ENCODE measurements at places on chromosomes 4 and X. TPM values are rescaled to one million over a fixed set of nuclear protein-coding genes. Genes with fewer than 3 reads are reported as not detected.

GRCh38 chr4:73308286-73308685, 49.7 kb upstream of the ANKRD17 start:
- peak; percentile 34 for DNase-seq

DNA sequence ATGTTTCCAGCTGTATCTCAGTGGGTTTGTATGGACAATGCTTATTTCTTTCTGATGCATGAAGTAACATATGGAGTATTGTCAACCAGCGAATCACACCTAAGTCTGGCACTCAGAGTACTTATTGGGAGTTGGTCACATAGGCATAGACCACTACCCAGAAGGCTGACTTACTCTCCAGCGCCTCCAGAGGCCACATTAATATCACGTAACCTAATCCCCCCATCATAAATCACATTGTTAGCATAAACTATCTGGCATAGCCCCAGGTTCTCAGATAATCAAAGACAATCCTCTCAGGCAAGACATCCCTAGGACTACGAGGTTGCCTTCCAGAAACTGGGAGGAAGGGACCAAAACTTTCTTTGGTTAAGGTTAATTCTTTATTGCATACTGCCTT, 560.5 kb upstream of the PABPC4L start:
- peak; percentile 4 for DNase-seq

The ELK1 gene
- 49.7 TPM for total RNA-seq

- no peak for DNase-seq
Observed at GRCh38 chr4:169404960-169405359, 134.2 kb upstream of the SH3RF1 start.

The GSX2 gene
- not detected for total RNA-seq

DNA sequence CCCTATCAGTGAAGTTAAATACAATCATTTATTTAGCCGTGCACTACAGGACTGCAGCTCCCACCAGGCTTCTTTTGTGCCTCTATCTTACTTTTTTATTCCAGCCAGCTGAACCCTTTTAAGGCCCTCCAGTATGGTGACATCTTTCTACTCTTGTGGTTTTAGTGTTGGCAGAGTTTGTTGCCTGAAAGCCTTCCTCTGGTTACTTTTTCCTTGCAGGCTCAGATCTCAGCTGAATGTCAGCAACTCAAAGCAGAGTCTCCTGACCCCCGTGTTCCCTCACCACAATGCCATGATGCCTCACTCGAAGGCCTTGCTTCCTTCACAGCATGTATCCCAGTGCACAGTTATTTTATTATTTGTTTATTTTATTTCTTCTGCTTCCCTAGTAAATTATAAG, 818.9 kb upstream of the LCORL start:
- no peak for DNase-seq

DNA sequence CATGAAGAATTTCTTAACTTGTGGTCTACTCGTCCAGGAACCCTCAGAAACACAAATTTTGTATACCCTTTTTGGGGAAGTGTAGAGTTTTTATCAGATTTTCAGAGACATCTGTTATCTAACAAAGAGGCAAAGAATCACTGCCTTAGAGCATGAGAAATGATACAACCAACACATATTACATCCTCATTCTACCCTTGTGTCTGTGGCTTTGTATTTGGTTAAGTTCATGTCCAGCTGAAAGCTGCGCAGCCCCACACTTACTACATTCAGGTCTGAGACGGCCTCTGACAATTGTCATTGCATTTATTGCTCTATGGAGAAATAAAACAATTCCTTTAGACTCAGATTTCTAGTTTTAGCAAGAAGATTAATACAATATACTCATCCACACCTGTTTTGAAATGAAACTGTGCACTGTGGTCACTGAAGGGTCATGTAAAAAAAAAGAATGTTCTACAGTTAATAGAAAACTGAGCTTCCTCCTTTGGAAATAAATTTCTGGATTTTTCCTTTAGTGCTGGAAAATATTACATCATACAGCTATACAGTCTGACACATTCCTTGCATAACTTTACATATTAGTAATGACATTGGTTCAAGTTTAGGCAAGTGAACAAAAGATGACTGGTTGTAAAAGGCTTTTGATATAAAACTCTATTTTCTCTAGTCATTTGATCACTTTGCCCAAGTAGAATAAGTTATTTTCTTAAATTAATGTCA, 39.8 kb downstream of the GLRB start:
- no peak for DNase-seq

GRCh38 chr4:43251841-43252240, 359.3 kb downstream of the GRXCR1 start:
- no peak for DNase-seq

DNA sequence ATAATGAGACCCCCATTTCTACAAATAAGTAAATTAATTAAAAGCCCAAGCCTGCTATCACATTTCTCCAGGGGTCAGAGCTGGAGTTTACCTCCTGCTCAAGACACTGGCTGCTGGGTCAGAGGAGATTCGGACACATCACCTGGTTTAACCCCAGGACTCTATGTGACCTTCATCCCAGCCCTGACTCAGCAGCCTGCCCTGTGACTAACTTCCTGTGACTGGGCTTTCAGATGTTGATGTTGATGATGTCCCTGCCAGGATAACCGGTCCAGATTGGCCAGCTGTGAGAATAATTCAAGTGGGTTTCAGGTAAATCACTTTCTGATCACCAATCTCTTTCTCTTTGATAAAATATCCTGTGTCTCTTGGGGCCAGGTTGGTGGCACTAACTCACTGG, 102.4 kb upstream of the MAML3 start:
- no peak for DNase-seq

The MAGEA1 gene
- total RNA-seq = not detected

The ATP10D gene
- total RNA-seq = 20.2 TPM

GRCh38 chrX:109753256-109753655, 20.2 kb upstream of the ACSL4 start:
- DNase-seq = no peak

GRCh38 chrX:28880136-28880535, 292.9 kb downstream of the IL1RAPL1 start:
- DNase-seq = no peak

The BEND4 gene
- 32.6 TPM for total RNA-seq

DNA sequence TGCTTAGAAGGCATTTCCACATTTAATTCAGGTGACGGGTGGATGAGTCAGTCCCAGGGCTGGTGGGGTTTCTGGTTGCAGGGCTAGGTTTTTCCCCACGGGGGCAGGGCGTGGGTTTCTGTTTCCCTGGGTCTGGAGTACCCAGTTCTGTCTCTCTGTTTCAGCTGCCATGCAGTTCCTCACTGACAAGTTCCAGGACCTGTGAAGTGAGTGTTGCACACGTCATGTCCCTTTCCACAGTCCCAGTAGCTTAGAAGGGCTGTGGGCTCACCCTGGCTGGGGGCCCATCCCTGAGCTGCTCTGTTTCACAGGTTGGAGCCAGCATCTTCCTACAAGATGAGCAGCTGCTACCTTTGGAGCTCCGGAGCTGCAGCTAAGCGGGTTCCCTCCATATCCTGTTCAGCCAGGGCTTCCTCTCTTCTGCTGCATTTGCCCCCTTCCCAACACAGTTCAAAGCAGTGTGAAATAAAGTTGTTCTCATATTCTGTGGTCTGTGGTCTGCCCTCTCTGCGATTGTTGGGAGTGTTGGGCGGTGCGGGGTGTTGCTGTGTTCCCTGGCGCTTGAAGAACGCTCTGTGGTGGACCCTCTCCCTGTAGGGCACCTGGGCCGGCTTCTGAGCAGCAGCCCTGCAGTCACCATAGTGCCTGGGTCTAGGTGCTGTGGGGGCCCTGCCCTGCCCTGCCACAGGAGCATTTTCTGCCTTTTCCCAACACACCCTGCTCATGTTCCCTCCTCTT, 3.9 kb downstream of the LOC101059915 start:
- no peak for DNase-seq

- DNase-seq = no peak
Observed at GRCh38 chr4:76087007-76087769, 12.7 kb downstream of the ART3 start.

The GASK1B gene
- 5.1 TPM for total RNA-seq

DNA sequence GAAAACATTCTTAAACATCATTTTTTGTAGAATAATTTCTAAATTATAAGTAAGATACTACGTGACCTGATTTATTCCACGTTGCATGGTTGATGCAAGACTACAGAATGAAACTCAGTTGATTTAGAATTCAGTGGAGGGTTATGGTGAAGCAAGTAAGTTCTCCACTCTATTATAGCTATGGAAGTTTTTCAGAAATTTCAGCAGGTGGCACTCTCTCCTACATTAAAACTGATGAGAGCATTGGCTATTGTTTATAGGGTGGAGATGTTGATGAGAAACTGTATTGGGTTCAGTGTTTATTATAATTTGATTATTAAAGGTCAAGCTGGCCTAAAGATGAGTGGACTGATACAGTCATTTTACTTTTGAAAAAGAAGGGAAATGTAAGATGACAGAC, 88.0 kb downstream of the FNIP2 start:
- DNase-seq = peak; percentile 48

DNA sequence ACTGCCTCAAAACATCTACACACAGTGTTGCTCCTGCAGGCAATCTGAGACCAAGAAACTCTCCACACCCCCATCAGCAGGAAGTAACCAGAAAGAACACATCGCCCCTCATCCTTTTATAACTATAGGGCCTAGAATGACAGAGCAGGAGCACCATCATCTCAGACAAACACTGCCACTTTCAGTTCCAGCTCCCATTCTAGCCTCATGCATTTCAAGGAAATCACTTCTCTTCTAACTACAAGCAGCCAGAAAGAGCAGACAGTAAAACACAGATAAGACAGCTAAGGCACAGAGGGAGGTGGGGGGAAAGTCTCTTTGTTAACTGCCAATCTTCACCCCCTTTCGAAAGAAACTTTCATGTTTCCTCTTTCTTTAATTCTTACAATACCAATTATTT, 102.6 kb upstream of the TENT5D start:
- no peak for DNase-seq

DNA sequence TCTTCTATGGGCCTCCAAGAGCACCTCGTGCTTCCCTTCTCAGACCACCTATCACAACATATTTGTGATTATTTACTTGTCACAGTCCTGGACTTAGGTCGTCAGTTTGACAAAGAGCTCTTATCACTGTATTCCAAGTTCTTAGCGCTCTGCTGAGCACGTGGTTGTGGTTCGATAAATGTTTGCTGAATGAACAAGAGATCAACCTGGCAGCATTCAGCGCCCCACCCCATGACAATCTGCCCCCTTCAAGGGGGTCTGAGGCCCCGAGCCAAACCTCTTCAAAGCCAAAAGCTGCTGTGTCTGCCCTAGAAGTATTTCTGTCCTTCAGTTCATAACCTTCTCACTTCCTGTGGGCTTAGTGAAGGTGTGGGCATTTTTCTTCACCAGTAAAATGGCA, 15.0 kb downstream of the RPS4X start:
- no peak for DNase-seq

- no peak for DNase-seq
Observed at GRCh38 chr4:148292686-148293085, 149.5 kb downstream of the NR3C2 start.

DNA sequence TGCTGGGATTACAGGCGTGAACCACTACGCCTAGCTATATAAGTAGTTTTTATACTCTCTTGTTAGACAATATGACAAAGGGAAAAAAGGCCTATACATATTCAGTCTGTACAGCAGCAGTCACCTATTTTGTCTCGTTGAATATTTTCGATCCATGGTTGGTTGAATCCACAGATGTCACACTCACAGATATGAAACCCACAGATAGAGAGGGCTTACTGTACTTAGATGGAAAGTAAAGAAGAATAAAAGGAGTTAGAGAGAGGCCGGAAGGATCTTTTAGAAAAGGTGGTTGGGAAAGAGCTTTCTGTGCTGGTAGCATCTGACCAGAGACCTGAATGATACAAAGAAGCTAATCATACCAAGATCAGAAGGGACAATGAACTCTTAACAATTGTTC, 38.3 kb upstream of the SPINK2 start:
- DNase-seq = no peak

DNA sequence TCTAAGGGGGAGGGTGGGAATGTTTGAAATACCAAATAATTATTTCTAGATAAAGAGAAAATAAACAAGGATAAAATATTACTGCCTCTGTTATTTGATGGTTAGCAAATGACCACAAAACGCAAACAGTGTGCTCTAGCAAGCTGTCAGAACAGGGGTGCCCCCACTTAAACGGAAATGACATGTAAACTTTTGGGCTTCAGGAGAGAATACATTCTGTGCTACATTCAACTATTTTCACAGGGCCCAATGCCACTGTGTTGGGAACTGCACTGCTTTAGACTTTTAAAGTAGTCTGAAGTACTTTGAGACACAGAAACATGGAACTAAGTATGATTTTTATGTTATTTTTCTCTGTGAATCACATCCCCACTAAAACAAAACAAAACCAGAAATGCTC, 14.1 kb downstream of the CD40LG start:
- DNase-seq = no peak

DNA sequence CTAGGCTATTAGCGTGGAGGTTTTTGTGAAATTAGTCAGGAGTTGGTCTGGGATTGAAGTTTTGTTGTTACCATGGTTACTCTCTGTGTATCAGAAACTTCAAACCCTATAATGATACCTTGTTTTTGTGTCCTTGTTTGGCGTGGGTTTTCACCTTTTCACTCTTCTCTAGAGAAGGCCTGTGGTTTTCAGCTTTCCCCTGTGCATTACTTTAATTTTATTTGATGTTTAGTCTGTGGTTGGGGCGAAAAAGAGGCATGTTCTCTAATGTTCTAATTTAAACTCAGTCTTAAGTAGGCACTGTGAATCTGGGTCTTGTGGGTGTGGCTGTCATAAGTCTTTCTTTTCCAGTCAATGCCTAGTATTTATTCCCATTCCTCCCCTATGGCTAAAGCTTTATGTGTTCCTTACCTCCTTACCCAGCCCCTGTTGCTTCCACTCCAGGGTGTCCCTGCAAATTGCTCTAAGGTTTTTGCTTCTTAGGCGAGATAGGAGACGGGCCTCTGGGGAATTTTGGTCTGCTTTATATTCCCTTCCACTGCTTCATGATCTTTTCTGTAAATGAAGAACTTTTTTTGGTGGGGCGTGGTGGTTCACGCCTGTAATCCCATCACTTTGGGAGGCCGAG, 326.3 kb upstream of the ZCCHC13 start:
- no peak for DNase-seq

The SPANXN3 gene
- total RNA-seq = not detected

The DCAF4L1 gene
- total RNA-seq = 0.07 TPM

- DNase-seq = no peak
Observed at GRCh38 chr4:153533387-153533786, 67.2 kb downstream of the TMEM131L start.

- no peak for DNase-seq
Observed at GRCh38 chrX:45830343-45830742, 629.7 kb upstream of the DIPK2B start.

DNA sequence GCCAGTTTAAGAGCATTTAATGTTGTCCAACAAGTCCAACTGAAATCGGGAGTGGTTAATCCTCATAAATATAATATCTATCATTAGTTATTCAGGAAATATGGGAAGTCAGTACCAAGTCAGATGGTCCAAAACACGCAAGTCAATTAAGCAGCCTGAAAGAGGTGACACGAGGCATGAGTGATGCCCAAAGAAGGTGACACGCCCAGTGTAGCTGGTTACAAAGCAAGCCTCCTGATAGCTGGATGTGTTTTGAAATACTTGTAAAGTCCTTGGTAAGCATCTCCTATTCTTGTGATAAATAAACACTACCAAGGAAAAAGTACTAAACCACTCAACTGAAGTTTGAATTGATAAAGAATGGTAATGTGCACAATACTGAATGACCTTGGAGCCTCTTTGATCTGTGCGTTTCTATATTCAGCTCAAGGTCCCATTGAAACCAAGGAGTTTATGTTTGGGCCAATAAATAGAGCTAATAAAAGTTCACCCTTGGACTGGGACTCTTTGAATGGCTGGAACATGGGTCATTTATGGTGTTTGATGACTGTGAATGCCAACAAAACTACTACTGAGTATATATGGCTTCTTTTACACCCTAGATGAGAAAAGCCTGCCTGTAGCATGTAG, 93.2 kb upstream of the KLF3 start:
- DNase-seq = no peak

GRCh38 chr4:24642981-24643547, 58.7 kb upstream of the DHX15 start:
- DNase-seq = no peak

Measured in OCI-LY7 (cell line).